ENCODE measurements at places on chromosomes 3 and 15.
A peak's percentile ranks its signal among the peaks of the same experiment; 100 is the strongest.

DNA sequence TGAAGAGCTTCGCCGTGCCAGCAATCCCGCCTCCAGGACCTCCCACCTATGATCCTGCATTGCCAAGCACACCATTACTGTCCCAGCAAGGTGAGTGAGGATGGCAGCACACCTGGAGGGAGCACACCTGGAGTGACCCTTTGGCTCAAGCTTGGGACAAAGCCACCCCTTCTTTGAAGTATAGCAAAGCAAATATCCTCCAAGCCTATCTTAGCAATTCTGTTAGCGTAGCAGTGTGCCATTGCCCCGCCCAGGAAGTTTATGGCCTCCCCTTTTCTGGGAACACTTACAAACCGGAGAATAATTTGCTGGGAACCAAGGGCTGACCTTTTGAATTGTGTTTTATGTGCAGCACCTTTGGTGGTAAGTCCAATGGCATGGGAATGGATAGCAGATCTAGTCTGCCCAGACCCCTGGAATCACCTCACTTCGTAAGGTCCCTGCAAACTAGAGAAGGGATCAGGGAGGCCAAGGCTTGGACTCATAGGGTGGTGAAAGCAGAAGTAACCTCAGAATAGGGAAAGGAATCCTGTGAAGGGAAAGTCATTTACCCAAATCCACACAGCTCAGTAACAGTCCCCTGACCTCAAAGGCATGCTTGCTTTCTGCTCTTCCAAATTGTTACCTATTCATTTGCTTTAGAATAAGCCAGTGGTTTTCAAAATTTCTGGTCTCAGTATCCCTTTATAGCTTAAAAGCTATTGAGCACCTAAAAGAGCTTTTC, 70.1 kb downstream of the HCN4 start:
- no peak for DNase-seq

DNA sequence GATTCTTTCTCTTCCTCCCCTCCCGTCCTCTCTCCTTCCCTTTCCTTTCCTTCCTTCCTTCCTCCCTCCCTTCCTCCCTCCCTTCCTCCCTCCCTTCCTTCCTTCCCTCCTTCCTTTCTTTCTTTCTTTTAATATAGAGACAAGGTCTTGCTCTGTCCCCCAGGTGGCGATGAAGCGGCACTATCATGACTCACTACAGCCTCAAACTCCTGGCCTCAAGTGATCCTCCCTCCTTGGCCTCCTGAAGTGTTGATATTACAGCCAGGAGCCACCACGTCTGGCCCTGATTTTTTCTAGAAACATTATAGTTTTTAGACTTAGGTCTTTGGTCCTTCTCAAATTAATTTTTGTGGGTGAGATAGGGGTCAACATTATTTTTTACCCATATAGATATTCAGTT, 15.5 kb downstream of the GRM2 start:
- no peak for DNase-seq

- DNase-seq = no peak
Measured at GRCh38 chr15:25784876-25785640, 78.1 kb downstream of the ATP10A start.

DNA sequence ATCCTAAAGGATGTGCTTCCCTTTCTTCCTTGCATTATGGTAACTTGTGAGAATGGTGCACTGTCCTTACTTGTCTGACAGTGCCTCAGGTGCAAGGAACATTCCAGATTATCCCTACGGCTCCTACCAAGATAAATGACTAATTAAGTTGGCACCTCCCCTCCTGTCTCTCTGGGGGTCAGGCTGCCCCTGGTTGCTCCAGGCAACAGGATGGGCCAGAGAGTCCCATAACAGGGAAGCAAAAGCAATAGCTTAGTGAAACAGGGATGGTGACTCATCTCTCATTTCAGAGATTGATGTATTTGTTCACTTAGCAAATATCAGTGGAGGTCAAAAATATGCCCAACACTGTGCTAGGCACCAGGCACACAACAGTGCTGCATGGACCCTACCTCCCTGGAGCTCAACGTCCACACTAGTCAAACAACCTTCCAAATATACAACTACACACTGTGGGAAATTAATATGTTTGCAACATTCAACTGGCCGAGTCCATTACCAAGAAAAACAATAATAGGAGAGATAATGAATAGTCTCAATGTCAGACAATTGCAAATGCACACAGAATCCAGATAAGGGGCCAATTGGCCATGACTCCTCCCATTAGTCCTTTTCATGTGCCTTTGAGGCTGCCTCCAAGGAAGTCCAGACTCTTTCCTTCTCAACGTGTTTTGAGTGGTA, 249.0 kb downstream of the TLE3 start:
- no peak for DNase-seq

- no peak for DNase-seq
Measured at GRCh38 chr15:92527197-92527596, 128.4 kb downstream of the FAM174B start.

DNA sequence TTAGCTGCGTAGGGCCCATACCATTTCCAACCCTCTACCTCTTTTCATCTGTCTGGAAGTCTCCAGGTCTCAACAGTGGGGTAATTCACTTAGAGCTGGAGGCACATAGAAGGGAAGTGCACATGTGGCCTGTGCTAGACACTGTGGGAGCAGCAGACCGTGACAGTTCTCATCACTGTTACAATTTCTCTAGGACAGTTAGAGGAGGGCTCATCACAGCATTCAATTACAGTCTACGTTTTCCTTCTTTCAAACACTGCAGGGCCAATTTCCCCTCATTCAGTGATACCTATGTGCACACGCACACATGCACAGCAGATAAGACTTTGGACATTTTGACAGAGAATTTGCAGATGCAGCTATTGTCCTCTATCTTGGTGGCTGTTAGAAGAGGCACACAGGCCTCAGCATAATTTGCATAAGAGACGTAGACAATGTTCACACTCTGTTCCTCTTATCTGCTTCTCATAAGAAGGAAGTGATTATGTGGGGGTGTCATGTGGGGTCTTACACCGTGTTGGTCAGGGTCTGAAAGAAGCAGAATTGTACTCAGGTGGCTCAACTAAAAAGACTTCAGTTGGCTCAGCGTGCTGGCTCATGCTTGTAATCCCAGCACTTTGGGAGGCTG, 12.6 kb upstream of the HRG start:
- DNase-seq = no peak

- DNase-seq = peak; percentile 71
Measured at GRCh38 chr3:52220380-52221026, 4.9 kb downstream of the TLR9 start.

DNA sequence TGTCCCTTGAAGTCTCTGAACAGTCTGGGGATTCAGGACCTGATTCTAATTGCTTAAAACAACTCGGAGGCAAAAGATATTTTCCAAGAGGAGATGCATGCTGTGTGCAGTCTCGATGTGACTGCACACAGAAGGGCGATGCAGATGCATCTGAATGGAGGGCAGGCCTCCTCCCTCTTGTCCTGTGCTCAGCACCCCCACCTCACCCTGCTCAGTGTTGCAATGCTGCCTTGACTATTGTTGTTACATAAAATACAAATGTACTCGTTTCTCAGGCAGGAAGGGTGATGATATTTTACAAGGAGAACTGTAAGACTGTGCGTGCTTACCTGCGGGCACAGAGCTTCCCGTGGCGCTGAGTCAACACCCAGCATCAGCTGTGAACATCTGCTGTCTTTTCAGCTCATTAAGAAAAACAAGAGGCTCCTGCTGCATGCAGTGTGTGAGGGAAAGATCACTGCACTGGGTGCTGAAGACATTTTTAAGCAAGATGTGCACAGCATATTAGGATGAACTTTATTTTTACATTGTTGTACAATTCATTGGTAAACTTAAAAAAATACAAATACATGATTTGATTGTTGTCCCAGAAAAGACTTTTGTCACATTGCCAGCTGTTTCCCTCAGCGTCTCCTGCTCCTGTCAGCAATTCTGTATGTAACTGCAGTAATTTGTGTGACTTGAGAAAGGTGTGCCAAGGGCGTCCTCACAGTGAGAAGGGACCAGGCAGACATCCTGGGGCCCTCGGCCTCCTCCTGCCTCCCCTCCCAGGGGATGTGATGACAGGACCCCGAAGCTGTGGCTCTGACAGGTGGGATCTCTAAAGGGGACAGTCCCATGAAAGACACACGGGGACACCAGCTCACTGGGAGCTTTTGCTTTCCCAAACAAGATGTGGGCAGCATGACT, 56.3 kb upstream of the RPL32 start:
- DNase-seq = no peak

GRCh38 chr3:3600665-3601340, 198.4 kb upstream of the LRRN1 start:
- DNase-seq = no peak

DNA sequence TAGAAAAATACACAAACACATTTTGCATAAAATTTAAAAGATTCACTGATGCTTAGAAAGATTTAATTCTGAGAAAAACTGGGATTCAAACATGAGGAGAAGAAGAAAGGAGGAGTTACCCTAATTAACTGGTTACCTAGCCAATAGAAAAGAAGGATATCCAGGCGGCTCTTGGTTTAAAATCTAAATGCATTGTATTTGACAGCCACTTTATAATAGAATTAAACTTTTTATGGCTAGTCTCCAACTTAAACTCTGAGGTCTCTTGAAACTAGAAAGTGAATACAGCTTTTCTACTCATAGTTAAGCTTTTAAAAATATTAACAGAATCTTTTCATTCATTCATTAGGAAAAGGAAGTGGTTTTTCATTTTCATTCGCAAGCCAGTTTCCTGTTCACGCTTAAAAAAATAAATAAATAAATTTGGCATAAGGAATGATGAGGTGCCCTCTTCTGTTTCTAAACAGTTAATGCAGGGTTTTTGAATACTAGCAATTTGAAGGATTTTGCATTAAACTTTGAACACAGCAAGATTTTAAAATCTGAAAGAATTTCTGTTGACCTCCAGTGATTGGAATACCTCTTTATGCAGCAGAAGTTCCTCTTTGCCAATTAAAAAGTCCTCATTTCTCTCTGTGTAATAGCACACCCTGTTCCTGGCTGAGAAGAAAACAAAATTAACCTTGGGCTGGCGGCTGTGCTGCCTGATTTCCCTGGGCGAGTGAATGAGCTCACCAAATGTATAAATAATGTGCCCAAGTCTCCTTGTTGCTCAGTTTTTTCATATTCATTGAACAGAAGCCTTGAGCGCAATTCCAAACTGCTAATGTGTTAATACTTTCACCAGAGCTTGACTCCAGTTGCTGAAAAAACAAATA, 105.1 kb downstream of the ZMAT3 start:
- no peak for DNase-seq

DNA sequence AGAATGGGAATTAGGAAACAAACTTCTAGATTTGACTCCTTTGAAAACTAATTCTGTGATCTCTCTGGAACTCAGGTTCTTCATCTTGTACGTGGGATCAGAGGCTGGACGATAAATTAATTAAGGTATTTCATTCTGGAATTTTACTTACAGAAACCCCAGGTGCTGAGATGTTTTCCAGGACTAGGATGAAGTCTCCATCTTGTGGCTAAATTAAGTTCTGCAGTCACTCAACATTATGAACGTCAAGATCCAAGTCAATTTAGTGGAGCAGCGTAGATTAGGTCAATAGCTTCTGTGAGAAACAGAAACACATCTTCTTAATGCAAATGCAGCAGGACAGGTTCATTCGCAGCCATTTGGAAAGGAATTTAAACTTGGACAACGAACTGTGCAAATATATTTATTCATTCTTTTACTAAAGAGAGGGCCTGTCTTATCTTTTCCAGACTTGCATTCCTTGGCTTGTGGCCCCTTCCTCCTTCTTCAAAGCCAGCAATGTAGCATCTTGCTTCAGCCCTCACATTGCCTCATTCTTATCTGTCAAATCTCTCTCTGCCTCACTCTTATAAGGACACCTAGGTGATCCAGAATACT, 26.7 kb upstream of the TMC3 start:
- DNase-seq = no peak

- no peak for DNase-seq
Measured at GRCh38 chr15:88800026-88800425, 3.2 kb upstream of the ACAN start.

DNA sequence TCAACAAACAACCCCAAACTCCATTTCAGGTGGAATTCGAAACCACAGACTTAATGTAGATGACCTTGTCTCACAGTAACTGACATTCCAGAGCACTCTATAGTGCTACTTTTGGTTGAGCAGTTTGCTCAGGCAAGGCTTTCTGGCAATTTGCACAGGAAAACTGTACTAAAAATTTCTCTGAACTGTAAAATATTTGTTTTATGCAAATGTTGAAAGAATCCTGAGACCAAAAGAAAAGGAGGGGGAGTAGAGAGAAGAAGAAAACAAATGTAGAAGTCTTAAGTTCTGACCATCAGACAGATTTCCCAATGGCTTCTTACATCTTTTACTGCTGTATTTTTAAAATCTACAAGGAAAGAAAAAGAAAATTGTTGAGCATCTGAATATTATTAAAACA, 53.5 kb downstream of the DTWD1 start:
- no peak for DNase-seq

DNA sequence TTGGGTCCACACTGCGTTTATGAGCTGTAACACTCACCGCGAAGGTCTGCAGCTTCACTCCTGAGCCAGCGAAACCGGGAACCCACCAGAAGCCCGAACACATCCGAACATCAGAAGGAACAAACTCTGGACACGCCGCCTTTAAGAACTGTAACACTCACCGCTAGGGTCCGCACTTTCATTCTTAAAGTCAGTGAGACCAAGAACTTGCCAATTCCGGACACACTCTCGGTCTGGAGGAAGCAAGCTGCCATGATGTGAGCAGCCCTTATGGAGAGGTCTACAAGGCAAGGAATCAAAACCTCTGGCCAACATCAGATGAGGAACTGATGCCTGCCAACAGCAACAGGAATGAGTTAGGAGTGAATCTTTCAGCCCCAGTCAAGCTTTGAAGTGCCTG, 62.9 kb downstream of the SLC28A2 start:
- DNase-seq = no peak

DNA sequence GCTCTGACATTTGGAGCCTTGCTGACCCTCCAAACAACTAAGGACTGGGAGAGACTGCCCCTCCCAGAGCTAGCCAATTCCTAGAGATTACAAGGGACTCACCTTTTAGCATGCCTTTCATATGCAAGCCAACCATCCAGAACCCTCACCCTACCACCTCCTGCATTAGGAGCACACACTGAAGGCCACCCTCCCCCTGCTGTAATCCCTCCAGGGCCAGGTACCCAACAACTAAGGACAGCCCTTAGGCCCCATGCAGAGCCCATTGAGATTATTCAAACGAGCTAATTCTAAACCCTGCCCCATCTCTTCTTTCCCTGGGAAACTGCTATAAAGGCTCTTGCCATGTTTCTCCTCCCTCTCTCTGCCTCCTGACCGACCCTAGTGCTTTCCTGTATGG, 352.6 kb downstream of the ERC2 start:
- DNase-seq = no peak

DNA sequence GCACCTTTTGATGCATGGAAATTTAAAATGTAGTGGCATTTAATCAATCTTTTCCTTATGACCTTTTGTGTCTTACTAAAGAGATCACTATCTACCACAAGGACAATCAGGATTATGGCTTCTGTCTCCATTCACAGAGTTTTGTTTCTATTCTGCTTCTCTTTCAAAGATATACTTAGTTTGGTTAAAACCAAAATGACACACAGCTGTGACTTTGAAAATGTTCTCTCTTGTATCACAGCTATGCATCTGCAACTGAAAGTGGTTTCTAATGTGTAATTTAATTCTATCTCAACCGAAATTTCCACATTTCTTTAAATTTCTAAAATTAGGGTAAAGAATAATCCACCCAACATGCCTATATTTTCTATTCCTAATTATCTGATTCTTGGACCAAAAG, 27.7 kb downstream of the HLTF start:
- no peak for DNase-seq

All from stimulated activated CD8-positive, alpha-beta memory T cell treated with anti-CD3 and anti-CD28 coated beads, Interleukin-7, amount 100 ng/mL, for 1 hour (primary cell).